ENCODE measurements at places on chromosomes 4 and X.

DNA sequence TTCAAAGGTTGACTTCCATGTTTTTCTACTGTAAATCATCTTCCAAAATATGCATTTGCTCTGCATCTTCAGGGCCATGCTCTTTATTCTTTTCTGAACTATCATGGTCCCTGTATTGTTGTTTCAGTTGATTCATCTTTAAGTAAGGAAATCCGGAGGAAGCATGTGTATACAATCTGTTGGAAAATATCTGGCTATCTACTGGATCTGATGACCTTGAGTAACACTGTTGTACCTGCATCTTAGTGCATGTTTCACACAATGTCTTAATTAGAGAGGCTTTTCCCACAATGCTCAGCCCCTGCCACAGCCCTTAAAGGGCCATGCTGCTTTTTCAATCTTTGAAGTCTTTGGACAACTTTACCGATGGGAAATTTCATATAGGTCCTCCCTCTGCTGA is 61.8 kb upstream of the SH3RF1 start:
- no peak for DNase-seq

DNA sequence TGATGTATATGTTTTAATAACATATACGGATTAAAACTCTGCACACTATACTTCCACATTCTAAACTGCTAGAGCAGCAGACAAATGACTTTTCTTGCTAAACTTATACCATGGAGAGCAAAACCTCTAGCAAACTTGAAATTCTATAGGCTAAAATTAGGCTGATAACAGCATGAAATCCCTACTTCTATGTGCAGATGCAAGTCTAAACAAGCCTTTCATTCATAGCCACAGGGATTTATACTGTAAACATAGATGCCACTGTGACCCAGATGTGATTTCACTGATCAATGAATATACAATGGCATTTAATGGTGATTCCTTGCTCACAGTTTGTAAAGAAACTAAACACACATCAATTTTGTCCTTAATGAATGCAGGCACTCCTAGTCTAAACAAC is 151.0 kb downstream of the ANTXR2 start:
- DNase-seq = no peak

DNA sequence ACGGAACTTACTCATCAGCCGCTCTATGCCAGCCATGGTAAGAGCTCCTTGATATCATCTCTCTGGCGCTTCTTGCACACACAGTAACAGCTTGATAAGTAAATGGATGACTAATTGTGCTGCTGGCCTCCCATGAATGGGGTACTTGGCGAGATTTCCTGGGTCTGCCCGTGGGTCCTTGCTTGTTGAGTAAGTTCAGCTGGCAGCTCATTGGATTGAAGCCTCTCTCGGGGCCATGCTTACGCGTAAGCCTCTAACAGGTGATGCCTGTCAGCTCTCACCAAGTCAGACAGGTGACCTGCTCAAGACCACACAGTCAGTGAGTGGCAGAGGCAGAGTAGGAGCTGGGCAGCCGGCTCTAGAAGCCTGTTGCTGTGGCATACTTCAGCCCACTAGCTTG is 7.7 kb downstream of the NSG1 start:
- no peak for DNase-seq

DNA sequence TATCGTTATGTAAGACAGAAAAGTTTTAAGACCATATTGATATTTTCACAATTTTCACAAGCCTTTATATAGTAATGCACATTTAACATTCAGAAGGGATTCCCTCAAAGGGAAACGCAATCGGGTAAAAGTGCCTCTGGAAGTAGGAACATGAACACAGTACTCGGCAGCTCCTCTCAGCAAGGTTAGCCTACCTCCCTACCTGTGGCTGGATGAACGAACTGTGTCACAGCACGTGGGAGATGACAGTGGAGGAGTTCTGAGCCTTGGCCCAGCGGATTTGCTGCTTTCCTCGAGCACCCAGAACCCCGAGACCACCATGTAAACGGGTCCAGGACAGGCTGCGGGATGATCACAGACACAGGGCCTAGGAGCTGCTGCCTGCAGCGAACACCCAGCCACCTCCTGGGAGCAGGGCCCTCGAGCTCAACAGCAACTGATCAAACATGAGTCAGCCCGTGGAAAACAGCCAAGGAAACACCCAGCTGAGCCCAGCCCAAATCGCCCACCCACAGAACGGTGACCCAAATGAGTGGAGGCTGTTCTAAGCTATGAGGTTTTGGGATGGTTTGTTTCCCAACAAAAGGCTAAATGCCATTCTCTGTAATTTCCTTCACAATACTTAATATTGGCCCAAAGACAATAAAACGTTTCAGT is 30.4 kb downstream of the FAT1 start:
- no peak for DNase-seq

GRCh38 chr4:183260491-183261151 is 59.5 kb downstream of the CLDN22 start:
- no peak for DNase-seq

DNA sequence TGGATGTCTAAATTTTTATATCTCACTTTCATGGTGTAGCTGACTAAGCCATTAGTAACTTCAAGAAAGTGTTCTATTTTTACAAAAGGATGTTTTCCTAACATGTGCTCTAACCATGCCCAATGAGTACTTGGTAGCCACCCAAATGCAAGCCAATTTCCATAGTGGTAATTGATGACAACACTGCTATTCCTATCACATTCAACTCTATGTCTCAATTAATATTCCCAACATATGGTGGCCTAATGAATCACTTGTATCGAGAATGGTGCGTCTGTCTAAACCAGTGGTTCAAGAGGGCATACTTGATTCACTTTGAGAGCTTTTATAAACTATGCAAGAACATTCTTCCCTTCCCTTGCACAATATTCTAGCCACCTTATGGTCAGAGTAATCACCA is 112.9 kb upstream of the GPRIN3 start:
- no peak for DNase-seq

GRCh38 chr4:9964879-9965278 is 56.4 kb downstream of the SLC2A9 start:
- DNase-seq = no peak
